ENCODE measurements at places on chromosomes 6 and 20. TPM values are rescaled to one million over a fixed set of nuclear protein-coding genes. Genes with fewer than 3 reads are reported as not detected.

GRCh38 chr6:10381830-10382208, 33.1 kb downstream of the TFAP2A start:
- peaks cover 61% of the 10 kb centered on the region for H3K27me3 ChIP-seq
- DNase-seq = no peak
- H3K27ac ChIP-seq = no peak overlapping the region
- H3K4me3 ChIP-seq = no peak overlapping the region

GRCh38 chr6:167755461-167755860, 71.2 kb upstream of the AFDN start:
- no peak overlapping the region for H3K4me3 ChIP-seq
- DNase-seq = no peak
- no peak overlapping the region for H3K27ac ChIP-seq
- no peaks in the 10 kb centered on the region for H3K4me1 ChIP-seq
- no peaks in the 10 kb centered on the region for H3K36me3 ChIP-seq
- no peaks in the 10 kb centered on the region for H3K27me3 ChIP-seq

DNA sequence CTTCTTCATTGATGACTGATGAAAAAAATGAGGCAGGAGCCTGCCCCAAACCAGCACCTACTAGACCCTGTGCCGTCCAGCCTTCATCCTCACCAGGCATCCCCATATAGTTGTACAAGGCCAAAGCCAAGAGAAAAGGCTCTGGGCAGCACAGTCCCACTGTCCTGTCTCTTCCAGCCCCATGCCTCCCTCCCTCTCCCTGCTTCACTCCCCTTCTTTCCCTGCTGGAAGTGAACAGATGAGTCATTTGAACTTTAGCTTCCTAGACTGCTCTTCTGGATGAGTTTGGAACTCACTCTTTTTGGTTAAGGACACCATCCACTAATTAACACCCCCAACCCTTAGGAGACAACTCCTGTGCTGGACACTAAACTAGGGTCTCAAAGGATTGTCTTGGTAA, 235.2 kb downstream of the LRFN2 start:
- DNase-seq = no peak
- no peaks in the 10 kb centered on the region for H3K4me1 ChIP-seq
- no peaks in the 10 kb centered on the region for H3K36me3 ChIP-seq
- H3K27me3 ChIP-seq = no peaks in the 10 kb centered on the region
- no peak overlapping the region for H3K27ac ChIP-seq

GRCh38 chr20:45211569-45212474, 5.0 kb downstream of the SEMG1 start:
- H3K27ac ChIP-seq = no peak overlapping the region
- H3K36me3 ChIP-seq = no peaks in the 10 kb centered on the region
- no peaks in the 10 kb centered on the region for H3K27me3 ChIP-seq
- no peak overlapping the region for H3K4me3 ChIP-seq
- no peak for DNase-seq

GRCh38 chr20:60055740-60056139, 97.5 kb downstream of the CDH26 start:
- peaks cover 53% of the 10 kb centered on the region for H3K4me1 ChIP-seq
- DNase-seq = no peak
- H3K36me3 ChIP-seq = no peaks in the 10 kb centered on the region
- peak overlapping the region; percentile 40 for H3K4me3 ChIP-seq
- peak overlapping the region; percentile 19 for H3K27ac ChIP-seq

DNA sequence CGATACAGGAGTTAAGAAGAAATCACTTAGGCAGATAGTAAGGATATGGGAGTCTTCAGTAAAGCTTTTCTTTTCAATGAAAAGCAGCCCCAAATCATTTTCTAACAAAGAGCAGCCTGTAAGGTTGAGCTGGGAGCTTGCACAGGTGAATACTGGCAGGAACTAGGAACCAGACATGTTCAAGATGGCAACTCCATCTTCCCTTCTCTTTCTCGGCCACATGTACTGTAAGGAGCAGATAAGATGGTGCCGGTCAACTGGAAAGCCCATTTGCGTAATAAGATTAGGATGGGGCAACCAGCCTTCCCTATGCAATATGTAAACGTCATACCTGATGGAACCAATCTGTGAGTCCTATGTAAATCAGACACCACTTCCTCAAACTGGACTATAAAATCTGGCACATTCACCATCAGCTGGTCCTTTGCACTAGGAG, 46.2 kb upstream of the RNGTT start:
- H3K4me1 ChIP-seq = peaks cover 7% of the 10 kb centered on the region
- no peak for DNase-seq
- H3K36me3 ChIP-seq = no peaks in the 10 kb centered on the region
- H3K27me3 ChIP-seq = no peaks in the 10 kb centered on the region

- DNase-seq = no peak
- H3K4me3 ChIP-seq = peak overlapping the region; percentile 2
- no peaks in the 10 kb centered on the region for H3K27me3 ChIP-seq
- H3K4me1 ChIP-seq = peaks cover 45% of the 10 kb centered on the region
Measured at GRCh38 chr20:50513169-50514034, 3.2 kb downstream of the PTPN1 start.

GRCh38 chr6:36639171-36639808, 39.2 kb upstream of the CDKN1A start:
- DNase-seq = no peak
- H3K36me3 ChIP-seq = no peaks in the 10 kb centered on the region
- no peak overlapping the region for H3K27ac ChIP-seq
- H3K27me3 ChIP-seq = no peaks in the 10 kb centered on the region

GRCh38 chr6:169172456-169172855, 81.2 kb downstream of the THBS2 start:
- no peak overlapping the region for H3K27ac ChIP-seq
- no peaks in the 10 kb centered on the region for H3K36me3 ChIP-seq
- H3K4me1 ChIP-seq = no peaks in the 10 kb centered on the region

DNA sequence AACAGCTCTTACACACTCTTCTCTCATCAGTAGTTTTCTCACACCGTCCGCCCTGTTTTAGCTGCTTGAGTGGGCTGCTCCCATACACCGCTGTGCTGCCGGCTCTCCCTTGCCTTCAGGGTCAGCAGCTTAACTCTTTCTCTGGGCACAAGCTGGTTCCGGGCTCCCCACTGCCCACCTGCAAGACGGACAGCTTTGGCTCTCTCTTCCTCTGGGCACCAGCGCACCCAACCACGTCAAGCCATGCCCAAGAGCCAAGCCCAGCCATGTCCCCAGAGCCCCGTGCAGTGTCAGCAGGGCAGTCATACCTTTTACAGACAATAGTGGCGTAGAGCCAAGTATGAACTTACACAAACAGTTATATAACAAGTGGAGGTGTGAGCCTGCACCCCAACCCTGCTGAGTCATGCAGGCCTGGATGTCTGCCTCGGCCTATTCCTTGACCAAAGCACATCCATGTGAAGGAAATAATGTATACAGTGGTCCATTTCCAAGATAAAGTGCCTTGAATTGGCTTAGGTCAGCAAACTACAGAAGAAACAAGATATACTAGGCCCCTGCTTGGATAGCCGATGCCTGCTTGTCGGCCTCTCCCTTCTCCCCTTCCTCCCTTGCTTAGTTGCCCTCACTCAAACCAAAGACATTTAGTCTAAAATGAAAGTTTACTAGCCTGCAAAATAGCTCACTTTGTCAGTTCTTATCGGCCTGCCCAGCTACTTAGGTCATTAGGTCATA, 89.3 kb downstream of the JPH2 start:
- H3K27ac ChIP-seq = no peak overlapping the region
- no peak overlapping the region for H3K4me3 ChIP-seq
- H3K36me3 ChIP-seq = no peaks in the 10 kb centered on the region
- no peaks in the 10 kb centered on the region for H3K27me3 ChIP-seq
- no peak for DNase-seq

- peak overlapping the region; percentile 91 for H3K27ac ChIP-seq
- peak overlapping the region; percentile 61 for H3K4me3 ChIP-seq
- H3K36me3 ChIP-seq = peaks cover 38% of the 10 kb centered on the region
- peaks cover 65% of the 10 kb centered on the region for H3K4me1 ChIP-seq
- no peaks in the 10 kb centered on the region for H3K27me3 ChIP-seq
- DNase-seq = no peak
Measured at GRCh38 chr6:31734247-31734820, 2.0 kb downstream of the CLIC1 start.

DNA sequence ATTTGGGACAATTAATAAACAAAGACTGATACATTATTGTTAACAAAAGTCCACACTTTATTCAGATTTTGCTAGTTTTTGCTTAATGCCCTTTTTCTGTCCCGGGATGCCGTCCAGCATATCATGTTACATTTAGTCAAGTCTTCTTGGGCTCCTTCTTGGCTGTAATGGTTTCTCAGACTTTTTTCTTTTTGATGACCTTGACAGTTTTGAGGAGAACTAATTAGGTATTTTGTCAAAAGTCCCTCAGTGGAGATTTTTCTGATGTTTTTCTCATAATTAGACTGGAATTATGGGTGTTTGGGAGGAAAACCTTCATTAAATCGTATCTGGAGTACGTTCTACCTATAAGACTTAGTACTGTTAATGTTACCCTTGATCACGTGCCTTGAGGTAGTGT, 177.2 kb downstream of the MCHR2 start:
- H3K27ac ChIP-seq = no peak overlapping the region
- DNase-seq = no peak
- H3K27me3 ChIP-seq = no peaks in the 10 kb centered on the region
- H3K4me1 ChIP-seq = no peaks in the 10 kb centered on the region

- H3K4me1 ChIP-seq = peaks cover 2% of the 10 kb centered on the region
- DNase-seq = no peak
- H3K27ac ChIP-seq = no peak overlapping the region
- no peak overlapping the region for H3K4me3 ChIP-seq
- H3K27me3 ChIP-seq = no peaks in the 10 kb centered on the region
Measured at GRCh38 chr6:159130846-159131245, 38.4 kb upstream of the FNDC1 start.

- H3K36me3 ChIP-seq = no peaks in the 10 kb centered on the region
- no peaks in the 10 kb centered on the region for H3K27me3 ChIP-seq
- H3K4me3 ChIP-seq = no peak overlapping the region
- no peaks in the 10 kb centered on the region for H3K4me1 ChIP-seq
- no peak overlapping the region for H3K27ac ChIP-seq
Measured at GRCh38 chr20:14732996-14733395, 395.6 kb upstream of the FLRT3 start.

PRR18 gene
- total RNA-seq = 0.05 TPM

DEFB116 gene
- not detected for total RNA-seq
